ENCODE measurements at places on chromosomes 2 and 18. TPM values are rescaled to one million over a fixed set of nuclear protein-coding genes. Genes with fewer than 3 reads are reported as not detected.

GRCh38 chr2:23809150-23809549, 117.8 kb downstream of the ATAD2B start:
- no peaks in the 10 kb centered on the region for H3K27me3 ChIP-seq
- no peak overlapping the region for H3K27ac ChIP-seq
- DNase-seq = no peak
- no peaks in the 10 kb centered on the region for H3K36me3 ChIP-seq

APCDD1 gene
- 0.95 TPM for total RNA-seq

DNA sequence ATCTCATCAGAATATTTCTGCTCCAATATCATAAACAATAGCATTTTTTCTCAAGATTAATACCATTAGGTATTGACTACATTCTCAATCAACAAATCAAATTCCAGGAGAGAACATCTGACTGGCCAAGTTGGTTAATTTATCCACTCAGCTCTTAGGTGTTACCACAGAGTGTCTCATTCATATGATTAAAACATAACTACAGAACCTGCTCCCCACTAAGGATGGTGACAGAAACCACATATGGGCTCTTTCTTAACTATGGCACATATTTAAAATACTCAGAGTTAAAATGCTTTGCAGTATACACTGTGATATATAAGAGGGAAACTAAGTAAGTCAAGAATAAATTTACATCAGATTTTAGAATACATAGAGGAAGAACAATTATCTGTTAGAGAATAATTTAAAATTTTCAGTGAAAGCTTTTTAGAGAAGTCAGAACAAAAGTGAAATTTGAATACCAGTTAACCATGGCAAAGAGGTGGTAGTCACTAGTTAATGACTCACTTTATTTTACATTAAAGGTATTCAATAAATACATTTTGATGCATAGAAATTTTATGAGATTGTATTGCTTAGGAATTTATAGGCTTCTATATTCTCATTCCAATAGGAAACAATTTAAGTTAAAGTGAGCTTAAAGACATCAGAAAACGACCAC, 1120.8 kb upstream of the TMEFF2 start:
- no peak overlapping the region for H3K4me3 ChIP-seq
- H3K27me3 ChIP-seq = no peaks in the 10 kb centered on the region
- H3K27ac ChIP-seq = no peak overlapping the region

GRCh38 chr2:56107502-56108220, 76.1 kb upstream of the CCDC85A start:
- H3K4me3 ChIP-seq = no peak overlapping the region
- no peak overlapping the region for H3K27ac ChIP-seq
- peaks cover 4% of the 10 kb centered on the region for H3K4me1 ChIP-seq

SPTBN1 gene
- total RNA-seq = 320 TPM

GRCh38 chr2:99691926-99692325, 202.1 kb upstream of the REV1 start:
- no peaks in the 10 kb centered on the region for H3K4me1 ChIP-seq
- H3K27me3 ChIP-seq = no peaks in the 10 kb centered on the region
- no peak for DNase-seq
- no peak overlapping the region for H3K4me3 ChIP-seq

CCL20 gene
- 0.53 TPM for total RNA-seq

- peaks cover 12% of the 10 kb centered on the region for H3K4me1 ChIP-seq
- H3K36me3 ChIP-seq = no peaks in the 10 kb centered on the region
- no peak for DNase-seq
- H3K4me3 ChIP-seq = no peak overlapping the region
- H3K27me3 ChIP-seq = no peaks in the 10 kb centered on the region
- H3K27ac ChIP-seq = no peak overlapping the region
These were observed 304.4 kb downstream of the ZNF407 start for GRCh38 chr18:74902147-74902455.

All from endothelial cell of umbilical vein (primary cell).